ENCODE measurements at places on chromosomes 6 and 20.

DNA sequence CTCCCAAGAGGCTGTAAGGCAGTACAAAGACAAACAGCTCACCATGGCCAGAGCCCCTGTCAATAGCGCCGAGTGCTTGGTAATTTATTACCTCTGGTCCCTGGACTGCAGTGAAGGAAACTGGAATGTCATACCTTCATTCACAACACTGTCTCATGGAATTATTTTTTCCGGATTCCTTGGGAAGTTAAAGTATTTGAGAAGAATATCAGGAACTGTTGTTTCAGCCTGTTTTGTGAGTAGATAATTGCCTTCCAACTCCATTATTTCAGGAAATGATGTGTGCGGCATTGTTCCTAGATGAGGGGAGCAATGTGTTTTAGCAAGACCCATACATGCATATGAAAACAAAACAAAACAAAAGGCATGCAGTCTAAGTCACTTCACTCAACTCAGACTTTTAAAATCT lies 64.0 kb downstream of the BLOC1S5 start:
- DNase-seq, result no peak

- DNase-seq, result no peak
Observed at GRCh38 chr6:101231606-101232235, 161.8 kb upstream of the GRIK2 start.

- DNase-seq, result no peak
Observed at GRCh38 chr6:53805725-53806124, 10.9 kb downstream of the LRRC1 start.

- DNase-seq, result no peak
Observed at GRCh38 chr20:63135411-63135810, 80.5 kb downstream of the YTHDF1 start.

DNA sequence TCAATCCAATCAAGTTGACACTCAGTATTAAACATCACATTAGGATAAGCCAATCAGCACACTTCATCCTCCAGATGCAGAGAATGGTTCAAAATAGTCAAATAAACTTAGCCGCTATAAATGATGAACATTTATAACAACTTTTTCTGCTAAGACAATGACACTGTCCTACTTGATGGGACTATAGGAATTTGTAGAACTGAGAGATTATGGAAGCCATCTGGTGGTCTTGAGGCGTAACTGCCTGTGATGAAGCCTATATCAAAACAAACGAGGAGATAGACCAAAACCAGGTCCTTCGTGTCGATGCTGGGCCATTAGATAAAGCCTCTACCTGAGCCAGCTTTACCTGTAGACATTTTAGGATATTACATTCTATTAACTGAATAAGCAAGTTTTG lies 631.1 kb downstream of the COL12A1 start:
- DNase-seq, result peak; percentile 44

GRCh38 chr20:54680872-54681619 lies 205.7 kb downstream of the DOK5 start:
- DNase-seq, result peak; percentile 47

DNA sequence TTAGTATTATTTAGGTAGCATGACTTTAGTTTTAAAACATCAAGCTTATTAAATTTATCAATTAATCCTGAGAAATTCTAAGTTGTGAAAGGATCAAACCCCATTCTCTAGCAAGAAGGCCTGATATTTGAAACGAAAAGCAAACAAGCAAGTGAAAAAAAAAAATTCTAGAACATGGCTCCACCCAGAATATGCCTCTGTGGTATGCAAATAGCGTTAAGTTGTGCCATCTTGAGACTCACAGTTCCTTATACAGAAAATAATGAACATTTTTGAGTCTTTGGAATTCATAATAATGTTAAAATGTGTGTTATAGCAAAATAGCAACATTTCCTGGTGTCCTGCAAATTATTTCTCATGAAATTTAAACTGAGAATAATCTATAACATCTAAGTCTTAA lies 42.0 kb downstream of the TRDN start:
- no peak for DNase-seq

DNA sequence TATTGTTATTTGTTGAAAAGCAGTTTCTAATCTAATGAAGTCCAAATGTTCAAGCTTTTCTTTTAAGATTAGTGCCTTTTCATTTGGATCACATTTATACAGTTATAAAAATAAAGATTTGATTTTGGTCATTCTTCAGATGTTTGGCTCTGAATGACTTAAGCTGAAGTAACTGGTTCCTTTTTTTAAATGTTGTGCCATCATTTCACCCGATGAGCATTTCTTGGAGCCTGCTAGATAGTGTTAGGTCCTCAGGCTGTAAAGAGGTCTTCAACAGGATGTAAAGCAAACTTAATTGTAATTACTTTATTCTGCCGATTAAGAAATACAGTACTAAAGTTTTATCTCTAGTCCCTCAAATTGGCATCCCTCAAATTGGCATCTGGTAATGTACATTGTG lies 41.2 kb upstream of the ASIP start:
- DNase-seq, result no peak

GRCh38 chr6:3541006-3541585 lies 84.2 kb upstream of the SLC22A23 start:
- DNase-seq, result no peak

DNA sequence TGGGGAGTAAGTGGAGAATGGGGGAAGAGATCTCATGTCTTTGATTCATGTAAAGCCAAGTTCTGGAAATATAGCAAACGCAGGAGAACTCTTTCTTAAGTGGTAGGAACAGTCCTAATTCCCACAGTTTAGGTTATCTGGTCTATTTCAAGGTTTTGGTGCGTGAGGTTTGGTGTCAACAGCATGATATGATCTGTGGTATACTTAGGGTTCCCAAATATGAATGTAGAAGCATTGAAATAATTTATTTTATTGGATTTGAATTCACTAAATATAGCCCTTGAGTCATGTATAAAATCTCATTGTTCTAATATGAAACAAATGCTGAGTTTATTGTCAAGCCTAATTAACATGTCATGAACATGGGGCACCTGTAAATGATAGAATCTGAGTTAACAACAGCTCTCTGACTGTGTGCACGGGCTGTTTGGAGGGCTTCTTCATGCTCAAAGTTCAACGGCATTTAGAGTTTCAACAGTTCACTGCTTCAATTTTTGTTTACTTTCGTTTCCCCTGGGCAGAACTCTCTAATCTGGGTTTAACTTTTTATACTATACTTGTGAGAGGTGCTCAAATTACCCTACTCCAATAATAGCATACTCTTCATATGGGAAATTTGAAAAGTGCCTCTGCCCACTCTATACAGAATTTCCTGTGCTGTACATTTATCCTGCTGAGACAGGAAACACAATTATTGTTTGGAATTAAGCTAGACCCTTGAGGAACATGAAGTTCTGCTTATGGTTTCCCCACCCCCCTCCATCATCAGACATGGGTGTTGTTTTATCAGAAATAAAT lies 236.3 kb upstream of the ZNF217 start:
- DNase-seq, result peak; percentile 75

- no peak for DNase-seq
Observed at GRCh38 chr6:28534875-28535274, 9.2 kb downstream of the GPX5 start.

DNA sequence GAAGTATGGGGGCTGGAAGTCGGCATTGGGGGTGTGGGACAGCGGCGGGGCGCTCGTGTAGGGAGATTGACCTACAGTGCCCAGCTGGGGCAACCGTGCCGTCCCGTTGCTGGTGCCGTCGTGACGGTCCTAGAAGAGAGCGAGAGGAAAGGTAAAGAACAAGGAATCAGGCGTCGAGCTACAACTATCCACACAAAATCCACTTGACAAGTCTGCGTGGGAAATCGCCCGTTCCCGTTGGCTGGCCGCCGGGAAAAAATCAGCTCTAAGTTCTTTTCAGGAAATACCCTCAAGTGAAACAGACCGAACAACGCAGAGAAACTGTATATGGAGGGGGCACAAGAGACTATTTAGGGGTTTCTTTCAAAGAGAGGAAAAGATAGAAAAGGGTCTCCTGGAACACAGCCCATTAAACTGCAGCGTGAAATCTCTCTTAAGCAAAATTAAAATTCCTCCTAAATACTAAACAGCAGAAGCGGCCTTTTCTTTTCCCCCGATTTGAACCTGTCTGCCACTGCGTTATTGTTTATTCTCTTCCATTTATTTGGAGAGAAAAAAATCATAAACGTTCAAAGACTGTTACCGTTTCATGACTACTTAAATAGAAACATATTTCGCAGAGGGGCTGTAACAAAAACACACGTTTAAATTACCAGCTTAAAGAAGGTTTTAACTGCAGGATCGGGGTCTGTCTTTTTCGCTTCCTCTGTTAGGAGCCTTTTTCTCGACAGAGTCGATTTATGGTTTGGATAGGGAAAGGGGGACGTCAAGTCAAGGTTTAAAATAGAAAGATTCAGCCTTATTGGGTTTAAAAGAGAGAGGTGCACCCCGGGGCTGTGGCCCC lies 4.4 kb downstream of the TFAP2A start:
- no peak for DNase-seq

DNA sequence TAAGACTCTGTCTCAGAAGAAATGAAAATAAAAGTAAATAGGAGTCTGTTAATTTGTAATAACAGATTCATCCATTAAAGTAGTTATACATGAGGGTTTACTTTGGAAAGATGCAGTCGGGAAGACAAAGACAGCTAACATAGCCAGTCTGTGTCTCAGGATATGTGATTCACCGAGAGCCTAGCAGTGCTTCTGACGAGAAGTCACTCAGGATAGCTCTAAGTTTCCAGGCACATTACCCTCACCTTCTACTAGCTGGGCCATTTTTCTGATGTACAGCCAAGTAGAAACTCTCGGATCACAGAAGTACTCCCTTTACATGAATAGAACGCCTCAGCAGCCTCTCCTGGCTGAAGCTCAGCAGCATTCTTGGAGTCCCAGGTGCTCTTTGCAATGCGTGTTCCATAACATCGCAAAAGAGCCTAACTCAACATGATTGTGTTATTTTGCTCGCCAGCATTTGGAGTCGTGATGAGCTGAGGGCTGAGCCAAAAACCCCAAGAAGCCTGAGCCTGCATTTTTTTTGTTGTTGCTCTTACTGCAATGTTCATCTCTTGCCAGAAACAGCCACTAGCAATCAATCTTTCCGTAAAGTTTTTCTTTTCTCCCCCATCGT lies 22.4 kb upstream of the TASP1 start:
- peak; percentile 23 for DNase-seq

DNA sequence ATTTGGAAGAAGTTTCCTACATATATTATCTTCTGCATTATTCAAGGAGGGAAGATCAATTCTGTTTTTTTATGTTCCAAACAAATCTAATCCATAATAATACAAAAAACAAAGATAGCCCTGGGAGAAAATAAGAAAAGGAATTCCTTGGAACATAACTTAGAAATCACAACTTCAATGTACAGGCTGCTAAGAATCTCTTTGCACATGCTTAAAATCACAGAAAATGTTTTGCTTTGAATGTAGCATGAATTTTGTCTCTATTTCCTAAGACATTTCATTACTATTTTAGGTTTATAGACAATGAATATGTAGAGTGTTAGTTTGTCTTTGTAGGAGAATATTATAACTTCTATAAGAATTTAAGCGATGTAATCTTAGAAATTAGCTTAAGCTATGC lies 700.1 kb downstream of the RNF144B start:
- DNase-seq, result no peak

DNA sequence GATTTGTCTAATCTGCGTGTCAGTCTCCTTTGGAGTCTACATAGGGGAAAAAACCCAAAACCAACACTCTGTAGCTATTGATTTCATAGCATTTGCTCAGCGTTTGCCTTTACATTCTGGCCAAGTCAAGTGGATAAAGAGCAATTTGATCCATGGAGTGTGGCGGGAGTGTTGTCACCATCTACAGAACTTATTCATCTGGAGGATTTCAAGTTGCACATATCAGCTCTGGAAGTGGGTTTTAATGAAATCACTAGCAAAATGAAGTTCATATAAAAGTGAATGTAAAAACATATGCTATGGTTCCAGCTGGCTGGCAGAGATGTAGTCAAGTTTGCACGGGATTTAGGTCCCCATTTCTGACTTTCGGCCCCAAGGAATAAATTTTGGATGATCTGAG lies 219.7 kb upstream of the SUPT3H start:
- no peak for DNase-seq

- no peak for DNase-seq
Observed at GRCh38 chr20:53901497-53902096, 168.8 kb downstream of the BCAS1 start.

DNA sequence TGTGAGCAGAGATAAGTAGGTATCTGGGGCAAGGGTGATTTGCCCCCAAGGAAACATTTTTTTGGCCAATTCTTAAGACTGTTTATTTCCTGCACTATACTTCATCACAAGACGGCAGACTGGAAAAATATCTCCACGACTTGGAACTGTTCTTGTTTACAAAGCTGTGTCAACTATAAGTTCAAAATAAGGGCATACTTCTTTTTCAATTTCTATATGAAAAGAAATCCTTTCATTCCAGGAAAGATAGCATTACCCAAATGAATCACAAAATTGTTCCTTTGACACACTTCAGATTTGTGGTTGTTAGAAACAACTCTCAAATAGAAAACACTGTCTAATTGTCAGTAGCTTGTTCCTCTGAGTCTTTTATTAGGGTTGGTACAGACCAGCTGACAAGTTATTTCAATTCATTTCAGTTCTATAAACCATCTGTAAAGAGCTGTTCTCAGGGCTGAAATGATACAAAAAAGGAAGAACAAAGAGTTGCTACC lies 212.9 kb upstream of the PRDM1 start:
- no peak for DNase-seq

- DNase-seq, result no peak
Observed at GRCh38 chr6:133436652-133437051, 195.5 kb downstream of the EYA4 start.

GRCh38 chr6:131823276-131823902 lies 15.6 kb downstream of the ENPP1 start:
- no peak for DNase-seq

Measured in fibroblast of mammary gland (primary cell).